ENCODE measurements at places on chromosomes 1 and 21.

DNA sequence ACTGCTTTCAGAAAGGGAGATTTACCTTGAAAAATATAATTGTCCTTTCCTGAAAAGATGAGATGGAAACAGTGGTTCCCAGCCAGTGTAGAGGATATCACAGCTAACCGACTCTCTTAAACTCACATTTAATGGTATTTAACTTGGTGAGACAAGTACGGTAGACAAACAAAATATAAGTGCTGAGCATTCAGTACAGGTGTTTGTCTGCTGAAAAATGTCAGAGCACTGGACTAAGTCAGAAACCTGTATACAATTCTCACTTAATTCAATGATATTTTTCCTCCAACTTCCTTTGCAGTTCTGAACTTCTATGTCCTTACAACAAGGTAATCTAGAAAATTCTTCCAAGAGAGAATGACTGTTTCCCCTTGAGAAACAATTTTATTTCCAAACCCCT lies at the start of gene LCE1B:
LCE1B (plus strand) TSS at position 301 of the 400 bp plus-strand sequence. CDS start 476 bp downstream, outside the sequence.
- DNase-seq = no peak

- DNase-seq = peak; percentile 45
These were observed 8.6 kb downstream of the FCAMR start for GRCh38 chr1:206961668-206962067.

GRCh38 chr21:15992171-15992570 lies 262.4 kb downstream of the USP25 start:
- no peak for DNase-seq

DNA sequence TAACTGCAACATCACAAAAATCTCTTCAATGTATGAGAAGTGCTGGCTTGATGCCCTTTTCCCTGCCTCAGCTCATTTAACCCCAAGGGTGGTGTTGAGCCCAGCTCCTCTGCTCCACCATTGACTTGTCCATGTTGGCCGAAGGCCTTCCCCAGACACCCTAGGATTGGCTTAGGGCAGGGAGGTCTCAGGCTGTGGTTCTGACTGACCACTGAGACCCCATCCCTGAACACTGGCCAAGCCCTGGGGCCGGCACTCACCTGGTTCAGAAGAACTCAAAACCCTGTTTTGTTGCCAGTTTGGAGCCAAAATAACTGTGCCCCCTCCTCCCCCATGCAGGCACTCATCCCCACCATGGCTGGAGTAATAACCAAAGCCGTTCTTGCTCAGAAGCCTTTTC lies 38.6 kb downstream of the NENF start:
- no peak for DNase-seq

GRCh38 chr1:100581096-100581705 lies 43.3 kb downstream of the GPR88 start:
- no peak for DNase-seq

GRCh38 chr1:219071209-219071608 lies 102.5 kb upstream of the LYPLAL1 start:
- DNase-seq = no peak

GRCh38 chr1:14320518-14320917 lies 278.0 kb upstream of the KAZN start:
- peak; percentile 85 for DNase-seq

GRCh38 chr1:161350671-161351070 lies 17.0 kb downstream of the CFAP126 start:
- no peak for DNase-seq

DNA sequence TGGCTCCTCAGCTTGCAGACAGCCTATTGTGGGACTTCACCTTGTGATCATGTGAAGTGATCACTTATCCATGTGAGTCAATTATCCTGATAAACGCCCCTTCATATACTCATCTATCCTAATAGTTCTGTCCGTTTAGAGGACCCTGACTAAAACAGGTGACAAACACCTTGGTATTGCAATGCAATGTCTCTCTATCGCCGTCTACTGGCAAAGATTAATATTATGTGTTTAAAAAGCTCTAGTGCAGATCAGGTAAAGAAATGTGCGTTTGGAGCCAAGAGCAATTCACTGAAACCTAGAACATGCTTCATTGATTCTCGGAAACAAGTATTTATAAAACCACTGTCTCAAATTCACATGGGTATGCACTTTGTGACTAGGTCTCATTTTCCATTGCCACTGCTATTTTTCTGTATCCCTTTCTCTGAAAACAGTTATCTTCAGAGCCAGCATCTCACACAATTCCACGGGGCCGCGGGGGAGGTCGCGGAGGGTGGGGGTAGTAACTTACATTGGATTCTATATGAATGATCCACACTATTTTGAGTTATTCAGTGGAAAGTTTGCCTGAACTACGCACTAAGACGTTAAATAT lies 554.6 kb upstream of the NCAM2 start:
- DNase-seq = no peak

- DNase-seq = no peak
These were observed 15.8 kb downstream of the SMAP2 start for GRCh38 chr1:40389322-40389803.
